Activated naive CD4-positive, alpha-beta T cell treated with anti-CD3 and anti-CD28 coated beads for 36 hours (primary cell): ENCODE measurements at places on chromosomes 6 and 20.

DNA sequence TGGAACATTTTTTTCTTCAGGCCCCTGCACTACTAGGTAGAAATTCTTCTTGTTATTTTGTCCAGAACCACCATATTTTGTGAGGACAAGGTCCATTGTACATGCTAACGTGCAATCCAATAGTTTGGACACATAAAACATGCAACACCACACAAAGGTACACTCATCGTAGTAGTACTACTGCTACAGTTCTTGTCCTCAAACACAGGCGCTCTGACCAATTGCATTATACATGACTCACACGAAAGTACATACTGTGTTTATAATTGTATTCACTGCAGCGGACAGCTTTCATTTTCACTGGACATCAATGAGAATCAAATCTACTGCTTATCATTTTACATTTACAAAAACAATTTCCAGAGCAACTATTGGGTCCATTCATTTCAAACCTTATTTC is 15.3 kb upstream of the SMLR1 start:
- DNase-seq, result no peak

DNA sequence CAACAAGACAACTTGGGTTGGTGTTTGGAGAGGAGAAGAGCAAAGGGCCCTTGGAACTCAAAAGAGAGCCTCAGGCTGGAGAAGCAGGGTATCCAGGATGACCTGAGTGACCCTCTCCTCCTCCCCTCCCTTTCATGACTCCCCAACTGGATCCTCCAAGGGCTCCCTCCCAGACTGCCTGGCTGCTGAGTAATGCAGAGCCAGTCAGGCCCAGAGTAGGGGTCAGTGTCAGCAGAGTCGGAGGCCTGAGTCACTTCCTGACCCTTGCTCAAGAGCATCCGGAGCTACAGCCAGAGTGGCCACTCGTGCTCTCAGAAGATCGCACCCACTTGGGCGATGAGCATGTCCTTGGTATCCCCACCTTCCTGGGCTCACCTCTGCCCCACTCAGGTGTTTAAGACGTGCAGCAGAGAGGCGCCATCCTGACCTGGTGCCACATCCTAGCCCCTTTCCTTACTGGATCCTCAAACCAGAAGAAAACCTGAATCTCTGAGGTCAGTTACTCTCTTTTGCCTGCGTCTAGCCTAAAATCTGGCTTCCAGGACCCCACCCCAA is 2.8 kb upstream of the MAPK13 start:
- DNase-seq, result no peak

DNA sequence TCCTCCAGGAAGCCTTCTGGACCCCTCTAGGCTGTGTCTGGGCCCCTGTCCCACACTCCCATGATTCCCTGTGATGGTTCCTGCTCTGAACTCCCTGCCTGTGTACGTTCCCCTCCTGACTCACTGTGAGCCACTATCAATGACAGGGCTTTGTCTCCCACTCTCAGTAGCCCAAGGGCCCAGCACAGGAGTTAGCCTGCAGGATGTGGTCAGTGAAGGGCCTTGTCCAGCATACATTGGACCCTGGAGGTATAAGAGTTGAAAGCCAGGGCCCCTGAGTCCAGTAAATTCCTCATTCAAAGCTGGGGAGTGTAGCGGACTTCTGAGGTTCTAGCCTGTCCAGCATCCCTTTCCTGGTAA is 19.0 kb downstream of the ZBP1 start:
- DNase-seq, result no peak

DNA sequence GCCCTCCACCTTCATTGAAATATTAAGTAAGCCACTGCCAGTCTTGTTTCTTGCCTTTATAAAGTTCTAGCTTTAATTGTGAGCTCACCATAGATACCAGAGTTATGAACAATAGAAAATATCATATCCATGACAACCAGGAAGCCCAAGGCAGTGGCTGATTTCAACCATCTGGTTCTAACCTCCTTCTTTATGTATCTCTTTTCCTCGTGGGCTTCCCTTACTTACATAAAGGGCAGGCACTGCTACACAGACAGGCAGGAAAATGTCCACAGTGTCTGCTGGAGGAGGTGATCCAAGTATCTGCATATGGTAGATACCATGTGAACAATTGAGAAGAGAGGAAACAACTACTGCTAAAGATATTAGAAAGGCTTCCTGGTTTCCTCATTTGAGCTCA is 65.2 kb upstream of the PRND start:
- DNase-seq, result no peak

GRCh38 chr20:47220161-47220582 is 136.3 kb downstream of the ZMYND8 start:
- peak; percentile 64 for DNase-seq
